ENCODE measurements at places on chromosomes 13 and 19. TPM values are rescaled to one million over a fixed set of nuclear protein-coding genes. Genes with fewer than 3 reads are reported as not detected.

- no peak for DNase-seq
Observed at GRCh38 chr19:46579361-46579879, 21.7 kb upstream of the CALM3 start.

GRCh38 chr19:51784922-51785690 is 9.9 kb upstream of the FPR3 start:
- DNase-seq: peak; percentile 92

GRCh38 chr13:73998631-73999030 is 135.6 kb downstream of the KLF12 start:
- DNase-seq: no peak

DNA sequence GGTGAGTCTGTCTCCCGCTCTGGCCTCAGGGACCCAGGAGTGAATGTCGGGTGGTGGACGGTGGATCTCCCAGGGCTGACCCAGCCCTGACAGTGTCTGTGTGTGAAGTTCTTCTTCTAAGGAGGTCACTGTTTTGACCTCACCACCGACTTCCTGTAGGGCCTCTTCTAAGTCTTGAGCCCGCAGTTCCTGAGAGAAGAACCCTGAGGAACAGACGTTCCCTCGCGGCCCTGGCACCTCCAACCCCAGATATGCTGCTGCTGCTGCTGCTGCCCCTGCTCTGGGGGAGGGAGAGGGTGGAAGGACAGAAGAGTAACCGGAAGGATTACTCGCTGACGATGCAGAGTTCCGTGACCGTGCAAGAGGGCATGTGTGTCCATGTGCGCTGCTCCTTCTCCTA is at the start of gene SIGLEC7:
Gene SIGLEC7 (plus strand): TSS at position 183 of the 400 bp plus-strand sequence. CDS start 69 bp downstream, at position 252.
- DNase-seq: no peak

- no peak for DNase-seq
Observed at GRCh38 chr13:112664501-112665203, 25.2 kb upstream of the ATP11A start.

DNA sequence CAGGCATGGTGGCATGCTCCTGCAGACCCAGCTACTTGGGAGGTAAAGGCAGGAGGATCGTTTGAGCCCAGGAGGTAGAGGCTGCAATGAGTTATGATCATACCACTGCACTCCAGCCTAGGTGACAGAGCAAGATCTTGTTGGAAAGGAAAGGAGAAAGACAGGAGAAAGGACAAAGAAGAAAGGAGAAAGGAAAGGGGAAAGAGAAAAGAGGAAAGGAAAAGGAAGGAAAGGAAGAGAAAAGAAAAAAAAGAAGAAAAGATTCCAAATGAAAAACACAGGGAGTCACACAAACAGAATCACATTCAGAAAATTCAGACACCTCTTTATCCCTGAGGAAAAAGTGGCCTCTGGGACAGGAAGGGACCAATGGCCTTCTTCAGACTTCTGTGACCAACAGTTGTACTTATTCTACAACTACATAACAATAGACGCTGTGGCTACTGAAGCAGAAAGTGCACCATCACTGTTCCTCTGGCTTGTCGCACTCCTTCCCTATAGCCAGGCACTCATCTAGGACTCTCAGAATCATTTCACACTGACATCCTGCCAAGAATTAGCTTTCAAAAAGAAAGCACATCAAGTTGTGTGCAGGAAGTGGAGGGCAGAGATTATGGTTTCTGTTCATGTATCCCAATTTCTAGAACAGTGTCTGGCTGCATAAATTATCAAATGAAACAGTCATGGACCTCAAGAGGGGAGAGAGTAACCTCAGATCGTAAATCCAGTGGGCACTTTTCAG is 5.9 kb downstream of the MTMR6 start:
- no peak for DNase-seq

DNA sequence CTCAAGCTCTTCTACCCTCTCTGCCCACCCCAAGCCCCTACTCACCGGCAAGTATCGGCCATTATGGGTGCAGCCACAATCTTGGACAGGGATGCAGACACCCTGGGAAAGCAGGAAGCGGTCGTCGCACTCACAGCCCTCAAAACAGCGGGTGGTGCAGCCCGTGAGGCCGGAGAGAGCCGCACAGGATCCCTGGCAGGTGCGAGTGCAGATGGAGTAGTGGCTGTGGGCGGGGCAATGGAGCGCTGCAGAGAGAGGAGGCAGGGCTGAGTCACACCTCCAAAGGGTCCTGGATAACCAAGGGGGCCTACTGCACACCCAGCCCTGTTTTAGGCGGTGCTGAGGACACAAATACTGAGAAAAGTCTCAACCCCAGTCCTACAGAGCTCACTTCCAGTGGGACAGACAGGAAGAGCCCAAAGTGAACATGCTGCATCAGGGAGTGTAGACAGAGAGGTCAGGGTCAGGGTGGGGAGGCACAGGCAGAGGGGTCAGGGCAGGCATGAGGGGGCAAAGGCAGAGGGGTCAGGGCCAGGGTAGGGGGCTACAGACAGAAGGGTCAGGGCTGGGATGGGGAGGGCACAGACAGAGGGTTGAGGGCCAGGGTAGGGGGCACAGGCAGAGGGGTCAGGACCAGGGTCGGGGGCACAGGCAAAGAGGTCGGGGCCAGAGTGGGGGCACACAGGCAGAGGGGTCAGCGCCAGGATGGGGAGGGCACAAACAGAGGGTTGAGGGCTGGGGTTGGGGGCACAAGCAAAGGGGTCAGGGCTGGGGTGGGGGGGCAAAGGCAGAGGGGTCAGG is 24.2 kb upstream of the FBL start:
- DNase-seq: no peak

DNA sequence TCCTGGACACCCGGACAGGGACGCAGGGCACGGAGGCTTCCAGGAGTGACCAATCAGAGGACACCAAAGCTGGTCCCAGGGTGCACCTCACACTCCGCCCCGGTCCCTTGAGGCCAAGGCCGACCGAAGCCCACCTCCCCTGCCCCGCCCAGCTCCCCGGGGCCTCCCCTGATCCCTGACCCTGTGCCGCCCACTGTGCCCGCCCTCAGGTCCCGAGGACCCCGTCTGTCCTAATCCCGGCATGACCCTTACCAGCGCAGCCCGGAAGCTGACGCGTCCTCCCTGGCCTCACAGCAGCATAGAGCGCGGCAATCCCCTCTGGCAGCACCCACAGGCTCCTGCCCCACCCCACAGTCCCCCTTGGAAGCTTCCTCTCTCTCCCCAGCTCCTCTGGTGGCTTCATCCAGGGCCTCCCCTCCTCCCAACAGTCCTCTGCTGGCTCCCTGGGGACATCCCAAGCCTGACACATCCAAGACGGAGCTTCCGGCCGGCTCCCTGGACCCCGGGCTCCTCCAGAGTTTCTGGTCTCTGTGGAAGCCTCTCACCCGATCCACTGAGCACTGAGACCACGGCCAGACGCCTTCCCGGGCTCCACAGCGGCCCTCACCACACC is 7.4 kb upstream of the CDC34 start:
- DNase-seq: no peak

DNA sequence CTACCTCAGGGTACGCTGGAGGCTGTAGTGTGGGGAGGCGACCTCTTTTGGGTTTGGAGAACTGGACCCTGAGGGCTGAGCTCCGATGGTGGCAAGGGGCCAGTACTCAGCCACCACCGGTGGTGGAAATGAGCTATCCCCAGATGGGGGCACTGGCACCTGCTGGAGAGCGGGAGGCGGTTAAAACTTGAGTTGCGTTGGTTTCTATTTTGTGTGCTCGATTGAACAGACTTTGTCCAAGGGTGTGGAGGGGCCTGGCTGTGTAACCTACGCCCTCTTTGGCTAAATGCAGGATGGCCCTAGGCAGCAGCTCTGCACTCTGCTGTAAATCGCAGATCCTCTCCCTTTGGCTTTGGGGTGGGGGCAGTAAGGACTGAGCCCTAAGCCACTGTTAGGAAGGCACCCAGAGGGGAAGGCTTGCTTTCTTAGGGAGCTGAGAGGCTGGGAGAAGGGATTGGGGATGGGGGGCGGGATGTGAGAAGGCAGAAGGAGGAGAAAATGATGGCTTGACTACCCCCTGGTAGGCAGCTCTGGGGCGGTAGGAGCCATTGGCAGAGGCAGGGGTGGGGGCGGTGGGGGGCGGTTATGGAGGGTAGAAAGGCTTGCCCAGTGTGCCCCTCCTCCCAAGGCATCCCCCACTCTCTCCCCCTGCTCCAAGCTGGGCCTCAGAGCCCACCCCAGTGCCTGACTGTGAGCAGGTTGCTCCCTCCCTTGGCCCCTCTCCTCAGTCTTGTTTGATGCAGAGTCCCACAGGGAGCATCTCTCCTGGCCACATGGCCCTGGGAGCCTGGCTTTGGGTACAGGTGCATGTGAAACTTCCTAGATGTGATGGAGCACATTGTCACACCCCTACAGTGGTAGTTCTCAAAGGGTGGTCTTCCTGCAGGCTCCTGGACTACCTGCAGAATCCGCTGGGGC is 5.0 kb downstream of the VSTM2B start:
- no peak for DNase-seq

GRCh38 chr19:38692458-38693379 is 45.3 kb downstream of the ACTN4 start:
- DNase-seq: no peak

DNA sequence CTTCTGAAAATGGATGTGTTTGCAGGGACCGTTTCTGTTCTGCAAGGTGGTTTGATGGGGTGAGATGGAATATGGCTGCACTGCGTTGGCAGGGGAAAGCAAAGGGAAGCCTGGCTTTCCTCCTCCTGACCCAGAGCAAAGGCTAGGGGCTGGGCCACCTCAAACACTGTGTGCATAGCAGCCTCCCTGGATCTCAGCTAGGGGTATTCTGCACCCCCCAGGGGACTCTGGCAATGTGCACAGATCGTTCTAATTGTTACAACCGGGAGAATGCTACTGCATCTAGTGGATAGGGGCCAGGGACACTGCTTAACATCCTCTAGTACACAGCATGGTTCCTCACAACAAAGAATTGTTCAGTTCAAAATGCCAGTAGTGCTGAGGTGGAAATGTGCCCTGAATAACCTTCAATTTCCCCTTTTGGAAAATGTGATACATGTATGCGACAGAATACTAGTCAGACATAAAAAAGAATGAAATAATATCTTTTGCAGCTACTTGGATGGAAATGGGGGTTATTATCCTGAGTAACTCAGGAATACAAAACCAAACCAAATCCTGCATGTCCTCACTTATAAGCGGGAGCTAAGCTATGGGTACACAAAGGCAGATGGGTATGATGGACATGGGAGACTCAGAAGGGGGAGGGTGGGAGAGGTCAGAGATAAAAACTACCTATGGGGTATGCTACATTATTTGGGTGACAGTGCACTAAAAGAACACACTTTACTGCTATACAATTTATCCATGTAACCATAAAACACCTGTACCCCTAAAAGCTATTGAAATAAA is 671.2 kb downstream of the UQCRFS1 start:
- no peak for DNase-seq

Gene MBD3L2
- not detected for total RNA-seq

Gene SEMA6B
- 1.7 TPM for total RNA-seq

Gene CYP2B6
- not detected for total RNA-seq

Gene SIGLEC9
- total RNA-seq: 0.09 TPM

Gene ABCC4
- total RNA-seq: 20.4 TPM
